ENCODE measurements at places on chromosomes 5 and 9.
A peak's percentile ranks its signal among the peaks of the same experiment; 100 is the strongest.

DNA sequence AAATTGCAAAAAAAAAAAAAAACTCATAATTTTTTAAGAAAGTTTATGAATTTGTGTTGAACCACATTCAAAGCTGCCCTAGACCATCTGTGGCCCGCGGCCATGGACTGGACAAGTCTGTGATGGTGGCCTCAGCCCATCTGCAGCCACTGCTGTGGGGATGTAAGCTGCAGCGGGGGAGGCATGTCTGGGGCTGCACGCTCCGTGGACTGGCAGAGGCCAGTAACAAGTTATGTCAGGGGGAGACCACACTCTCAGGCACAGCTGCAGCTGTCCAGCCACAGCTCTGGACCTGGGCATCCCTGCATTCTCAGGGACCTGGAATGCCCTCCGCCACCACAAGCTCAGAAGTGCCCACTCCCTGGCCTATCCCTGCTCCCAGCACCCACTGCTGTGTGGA is 1272.3 kb upstream of the CDH9 start:
- no peak for DNase-seq

DNA sequence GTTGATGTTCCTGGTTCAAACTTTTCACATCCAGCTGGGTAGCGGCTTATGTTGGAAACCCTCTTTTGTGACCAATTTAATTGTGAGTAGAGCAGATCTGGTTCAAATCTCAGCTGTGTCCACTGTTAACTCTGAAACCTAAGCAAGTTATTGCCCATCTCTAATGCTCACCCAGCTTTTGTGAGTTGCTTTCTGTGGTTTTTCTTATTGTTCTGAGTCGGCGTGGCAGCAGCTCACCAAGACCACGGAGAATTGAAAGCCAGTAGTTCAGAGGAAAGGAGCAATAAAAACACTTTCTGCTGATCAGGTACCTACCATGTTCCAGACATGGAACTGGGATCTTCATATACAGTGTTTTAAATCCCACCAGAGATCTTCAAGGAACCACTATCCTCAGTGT is 114.4 kb downstream of the DOCK2 start:
- no peak for DNase-seq

DNA sequence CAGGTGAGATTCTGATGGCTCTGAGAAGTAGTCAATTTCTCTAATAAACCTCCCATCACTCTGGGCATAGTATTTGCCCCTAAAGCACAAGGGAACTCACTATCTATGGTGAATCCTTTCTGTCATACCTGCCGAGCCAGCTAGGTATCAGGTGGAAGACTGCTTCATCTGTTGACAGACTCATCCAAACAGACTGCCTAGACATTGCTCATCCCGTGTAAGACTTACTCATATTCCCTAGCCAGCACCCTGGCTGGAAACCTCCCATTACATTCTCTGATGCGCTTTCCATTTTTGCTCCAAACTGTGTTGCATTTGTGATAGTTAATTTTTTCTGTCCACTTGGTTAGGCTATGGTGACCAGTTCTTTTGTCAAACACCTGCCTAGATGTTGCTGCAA is 595.9 kb downstream of the DNAH5 start:
- no peak for DNase-seq

- DNase-seq: no peak
These were observed 65.1 kb upstream of the DNAH5 start for GRCh38 chr5:14009575-14009974.

- DNase-seq: no peak
These were observed 39.1 kb upstream of the SPATA31C2 start for GRCh38 chr9:88177371-88177770.

DNA sequence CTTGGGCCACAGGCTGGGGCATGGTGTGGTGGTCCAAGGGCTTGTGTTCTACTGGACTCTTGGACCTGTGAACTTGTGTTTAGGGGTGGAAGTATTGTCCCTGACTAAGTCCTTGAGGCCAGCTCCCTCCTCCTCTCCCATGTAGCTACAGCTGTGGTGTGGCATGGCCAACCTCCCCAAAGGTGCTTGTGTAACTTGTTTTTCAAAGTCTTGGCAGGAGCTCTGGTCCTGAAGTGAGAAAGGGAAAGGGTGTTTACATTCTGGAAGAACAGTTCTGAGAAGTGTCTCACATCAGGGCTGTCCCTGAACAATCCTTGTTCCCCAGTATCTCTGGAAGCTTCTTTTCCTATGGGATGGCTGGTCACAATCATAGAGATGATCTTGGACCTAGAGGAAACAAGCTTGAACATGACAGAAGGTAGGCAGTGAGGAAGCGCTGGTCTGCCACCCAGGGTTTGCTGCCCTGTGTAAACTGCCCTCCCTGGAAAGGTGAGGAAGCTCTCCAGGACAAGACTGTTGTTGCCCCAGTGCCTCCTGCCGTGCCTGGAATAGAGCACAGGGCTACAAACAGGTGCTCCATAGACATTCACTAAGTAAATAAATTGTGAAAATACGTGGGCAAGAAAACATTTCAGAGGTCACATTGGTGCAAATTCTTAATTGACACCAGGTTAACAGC is 64.6 kb upstream of the KLF9 start:
- DNase-seq: no peak

DNA sequence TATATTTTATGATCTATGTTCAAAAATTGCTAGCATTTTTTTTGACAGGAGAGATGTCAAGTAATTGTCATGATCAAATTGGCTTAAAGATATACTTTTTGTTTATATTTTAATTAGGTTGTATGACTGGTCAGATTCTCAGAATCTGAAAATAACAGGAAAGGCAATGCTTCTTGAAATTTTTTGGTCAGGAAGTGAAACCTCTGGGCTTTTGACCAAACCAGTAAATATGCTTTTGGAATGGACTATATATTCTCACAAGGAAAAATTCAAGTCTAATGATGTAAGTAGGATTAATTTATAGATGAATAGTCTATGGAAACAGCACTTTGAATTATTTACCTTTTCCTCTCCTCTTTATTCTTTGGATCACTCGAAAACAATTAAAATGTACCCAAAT is 52.3 kb downstream of the SLF1 start:
- DNase-seq: no peak

GRCh38 chr9:97983589-97984187 is 547 bp downstream of the ANP32B start:
- peak; percentile 8 for DNase-seq

DNA sequence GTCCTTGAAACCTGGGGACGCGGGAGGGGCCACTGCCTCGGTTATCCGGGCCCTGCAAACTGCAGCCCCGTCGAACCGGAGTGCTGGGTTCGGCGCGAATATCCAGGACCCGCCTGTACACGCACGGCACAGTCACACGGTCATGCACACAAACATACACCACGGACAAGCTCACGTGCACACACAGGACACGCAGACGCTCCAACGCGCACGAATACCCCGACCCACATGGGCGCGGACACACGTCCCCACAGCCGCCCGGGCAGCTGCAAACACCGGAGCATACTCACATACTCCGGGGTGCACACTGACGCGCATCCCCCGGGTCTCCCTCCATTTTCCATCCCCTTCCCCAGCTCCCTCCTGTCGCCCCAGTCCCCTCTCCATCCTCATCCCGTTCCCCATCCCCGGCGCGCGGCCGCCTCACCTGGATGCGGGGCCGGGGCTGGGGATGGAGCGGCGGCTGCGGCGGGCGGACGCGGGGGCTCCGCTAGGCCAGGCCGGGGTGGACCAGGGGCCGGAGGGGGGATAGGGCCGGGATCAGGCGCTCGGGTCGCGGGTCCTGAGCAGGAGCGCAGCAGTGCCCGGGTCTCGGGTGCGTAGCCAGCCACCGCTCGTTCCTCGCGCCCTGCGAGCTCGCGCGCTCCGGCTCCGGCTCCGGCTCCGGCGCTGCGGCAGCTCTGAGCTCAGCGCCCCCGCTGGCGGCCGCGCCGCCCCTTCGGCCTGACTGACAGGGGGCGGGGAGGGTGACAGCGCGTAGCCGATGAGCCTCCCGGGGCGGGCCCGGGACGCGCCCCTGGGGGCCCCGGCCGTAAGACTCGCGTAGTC is at the start of the genes EIF4E1B and SNCB:
EIF4E1B (plus strand) TSS at position 823 of the 828 bp plus-strand sequence. CDS start 12,113 bp downstream, outside the sequence.
SNCB (minus strand) TSS at position 682 of the 828 bp plus-strand sequence. CDS start 880 bp downstream, outside the sequence.
- DNase-seq: no peak

GRCh38 chr5:94932259-94932658 is 313.8 kb downstream of the SLF1 start:
- no peak for DNase-seq

DNA sequence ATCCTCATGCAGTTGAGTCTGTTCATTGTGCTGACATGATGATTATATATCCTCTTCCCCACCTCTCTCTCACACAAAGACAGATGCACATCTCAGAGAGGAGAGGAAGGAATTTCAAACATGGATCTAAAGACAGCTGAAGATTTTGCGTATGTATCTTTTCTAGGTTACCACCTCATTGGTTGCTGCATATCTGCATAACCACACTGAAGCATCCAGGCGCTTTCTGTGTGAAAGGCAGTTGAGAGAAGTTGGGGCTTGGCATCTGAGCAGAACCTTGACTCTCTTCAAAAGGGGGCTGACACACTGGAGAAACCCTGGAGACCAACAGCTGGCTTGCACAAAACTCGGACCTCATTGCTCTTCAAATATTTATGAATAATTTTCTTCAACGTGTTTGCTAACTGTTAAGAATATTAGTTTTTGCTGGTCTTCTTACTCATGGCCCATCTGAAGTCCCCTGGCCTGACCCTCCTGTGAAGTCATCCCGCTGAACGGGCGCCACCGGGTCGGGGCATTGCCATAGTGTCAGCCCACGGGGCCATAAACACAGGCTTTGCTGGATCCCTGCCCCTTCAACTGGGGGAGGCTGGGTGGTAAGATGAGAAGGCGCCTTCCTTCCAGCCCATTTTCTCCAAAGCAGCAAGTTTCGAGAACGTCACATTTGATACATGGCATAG is 593.2 kb upstream of the CLINT1 start:
- DNase-seq: no peak

GRCh38 chr5:80355686-80356085 is 35.9 kb downstream of the SPZ1 start:
- DNase-seq: no peak

DNA sequence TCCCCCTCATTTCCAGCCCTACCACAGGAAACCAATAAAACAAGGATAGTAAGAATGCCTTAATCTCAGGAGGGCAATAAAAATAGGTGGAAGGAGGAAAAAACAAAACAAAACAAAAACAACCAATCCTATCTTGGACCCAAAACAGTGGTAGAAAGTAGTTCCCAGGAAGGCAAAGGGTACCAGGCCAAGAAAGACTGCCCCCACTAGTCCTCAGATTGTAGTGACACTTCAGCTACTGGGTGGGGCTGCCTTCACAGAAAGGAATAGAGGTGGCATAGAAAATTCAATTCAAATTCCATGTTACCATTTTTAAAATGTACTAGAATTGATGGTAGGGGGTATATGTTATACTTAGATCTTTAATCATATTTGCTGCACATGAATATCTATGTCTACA is 59.3 kb downstream of the DPYSL3 start:
- no peak for DNase-seq

DNA sequence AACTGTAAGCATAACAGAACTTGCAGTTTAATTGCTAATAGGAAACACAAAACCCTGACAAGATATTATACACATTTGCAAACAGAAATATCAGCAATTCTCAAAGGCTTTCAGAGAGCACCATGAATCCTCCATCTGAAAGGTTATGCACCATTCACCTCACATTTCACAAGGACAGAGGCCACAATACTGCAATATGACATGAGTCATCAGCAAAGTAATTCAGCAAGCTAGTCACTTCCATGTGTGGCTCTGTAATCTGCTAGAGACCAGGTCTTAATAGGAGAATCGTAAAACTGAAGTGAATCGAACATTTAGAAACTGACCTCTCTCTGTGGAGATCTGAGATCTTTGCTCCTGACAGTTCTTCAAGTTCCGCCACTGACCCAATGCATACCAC is 28.3 kb downstream of the IARS1 start:
- peak; percentile 70 for DNase-seq

- peak; percentile 29 for DNase-seq
These were observed 24.9 kb downstream of the MELK start for GRCh38 chr9:36597412-36598178.
